ENCODE measurements at places on chromosomes 2 and 18. TPM values are rescaled to one million over a fixed set of nuclear protein-coding genes. Genes with fewer than 3 reads are reported as not detected.
A peak's percentile ranks its signal among the peaks of the same experiment; 100 is the strongest.

- no peak for DNase-seq
Measured at GRCh38 chr2:70477441-70477844, 76.2 kb downstream of the TGFA start.

- DNase-seq = no peak
Measured at GRCh38 chr2:175585496-175585895, 404.0 kb upstream of the ATP5MC3 start.

DNA sequence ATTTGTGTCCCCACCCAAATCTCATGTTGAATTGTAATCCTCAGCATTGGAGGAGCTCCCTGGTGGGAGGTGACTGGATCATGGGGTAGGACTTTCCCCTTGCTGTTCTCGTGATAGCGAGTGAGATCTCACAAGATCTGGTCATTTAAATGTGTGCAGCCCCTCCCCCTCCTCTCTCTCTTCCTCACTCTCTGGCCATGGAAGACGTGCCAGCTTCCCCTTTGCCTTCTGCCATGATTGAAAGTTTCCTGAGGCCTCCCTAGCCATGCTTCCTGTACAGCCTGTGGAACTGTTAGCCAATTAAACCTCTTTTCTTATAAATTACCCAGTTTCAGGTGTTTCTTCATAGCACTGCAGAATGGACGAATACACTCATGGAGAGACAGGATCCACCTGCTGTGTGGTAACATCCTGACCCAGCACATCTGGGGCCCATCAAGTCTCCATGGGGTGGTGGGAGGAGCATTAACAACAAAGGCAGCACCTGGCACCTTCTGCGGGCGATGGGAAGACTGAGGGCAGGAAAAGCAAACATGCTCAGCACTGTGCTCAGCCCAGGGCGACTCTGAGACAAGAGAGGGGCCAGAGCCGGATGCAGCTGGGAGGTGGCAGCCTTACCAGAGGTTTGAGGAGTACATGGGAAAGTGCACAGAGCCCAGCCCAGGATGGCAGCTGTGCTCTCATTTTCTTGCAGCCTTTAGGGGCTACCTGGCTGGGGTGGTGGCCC is 16.2 kb upstream of the ALPP start:
- DNase-seq = no peak

GRCh38 chr2:60555783-60556139 is 2.3 kb upstream of the BCL11A start:
- no peak for DNase-seq

- DNase-seq = peak; percentile 33
Measured at GRCh38 chr2:52810460-52810859, 957.1 kb upstream of the CHAC2 start.

DNA sequence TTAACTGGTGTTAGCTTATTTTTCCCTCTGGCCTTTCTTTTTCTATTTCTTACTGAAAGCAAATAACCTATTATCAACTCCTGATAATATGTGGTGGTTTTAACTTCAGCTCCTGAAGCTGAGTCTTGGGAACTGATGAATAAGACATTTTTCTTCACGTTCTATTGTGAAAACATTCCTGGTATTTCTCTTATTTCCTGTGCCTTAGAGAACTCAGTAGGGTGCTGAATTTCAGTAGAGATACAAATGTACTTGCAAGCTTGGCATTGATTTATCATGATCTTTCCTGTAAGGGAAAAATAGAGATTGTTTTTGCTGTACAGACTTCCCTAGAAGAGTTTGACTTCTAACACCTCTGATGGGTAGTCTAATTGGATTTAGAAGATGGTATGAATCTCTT is 52.8 kb upstream of the DCC start:
- no peak for DNase-seq

DNA sequence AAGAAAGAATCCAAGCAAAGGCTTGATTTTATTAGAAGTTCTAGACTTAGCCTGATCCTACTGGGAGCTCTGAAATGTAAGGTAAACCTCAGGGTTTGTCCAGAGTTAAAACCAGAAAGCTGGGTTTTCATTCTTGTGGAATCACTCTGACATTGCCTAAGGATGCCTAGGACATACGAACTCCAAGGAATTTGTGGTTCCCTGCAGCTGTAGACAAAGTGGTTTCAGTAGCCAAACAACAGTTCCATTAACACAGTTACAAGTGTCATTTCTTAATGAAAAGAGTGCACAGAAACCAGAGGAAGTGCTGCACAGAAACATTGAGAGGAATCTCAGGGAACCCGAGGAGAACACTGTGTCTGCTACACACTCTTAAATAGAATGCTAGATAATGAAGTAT is 221.4 kb upstream of the ST6GAL2 start:
- DNase-seq = no peak

DNA sequence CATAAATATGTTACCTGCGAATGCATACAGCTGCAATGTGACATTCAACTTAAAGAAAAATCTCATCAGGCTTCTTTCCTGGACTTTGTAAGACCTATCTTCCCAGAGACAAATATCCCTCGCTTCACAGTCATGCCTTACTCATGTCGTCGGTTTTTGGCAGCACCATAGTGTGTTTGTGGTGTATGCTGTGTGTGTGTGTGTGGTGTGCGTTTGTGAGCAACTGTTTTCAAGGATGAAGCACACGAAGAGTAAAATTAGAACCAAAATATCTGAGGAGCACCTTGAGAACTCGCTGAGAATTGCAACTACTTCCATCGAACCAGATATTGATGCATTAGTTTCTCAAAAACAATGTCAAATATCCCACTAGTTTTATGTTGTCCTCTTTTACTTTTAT is 56.9 kb downstream of the ASB1 start:
- DNase-seq = no peak

- no peak for DNase-seq
Measured at GRCh38 chr18:59481436-59481835, 122.4 kb upstream of the LMAN1 start.

DNA sequence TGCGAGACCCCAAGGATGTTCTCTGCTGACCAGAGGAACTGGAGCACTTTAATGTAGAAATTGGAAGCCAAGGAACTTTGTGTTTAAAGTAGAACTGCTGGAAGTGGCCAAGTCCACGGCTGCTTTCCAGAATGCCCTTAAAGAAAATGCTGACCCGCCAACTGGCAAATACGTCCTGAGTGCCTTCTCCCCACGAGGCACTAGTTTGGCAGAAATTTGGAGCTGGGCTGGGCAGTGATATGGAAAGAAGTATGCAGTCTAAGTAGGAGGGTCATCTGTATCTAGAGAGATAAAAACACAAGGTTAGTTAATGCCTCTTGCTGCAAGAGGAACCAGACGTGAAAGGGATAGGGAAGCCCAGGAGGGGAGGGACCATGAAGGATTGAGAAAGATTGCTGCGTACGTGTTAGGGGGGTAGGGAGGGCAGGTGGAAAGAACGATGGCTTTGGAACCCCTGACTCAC is 59.3 kb upstream of the RFX8 start:
- DNase-seq = no peak

GRCh38 chr2:1972422-1972821 is 228.1 kb upstream of the PXDN start:
- peak; percentile 50 for DNase-seq

GRCh38 chr18:73684647-73685046 is 463.0 kb downstream of the FBXO15 start:
- peak; percentile 83 for DNase-seq

DNA sequence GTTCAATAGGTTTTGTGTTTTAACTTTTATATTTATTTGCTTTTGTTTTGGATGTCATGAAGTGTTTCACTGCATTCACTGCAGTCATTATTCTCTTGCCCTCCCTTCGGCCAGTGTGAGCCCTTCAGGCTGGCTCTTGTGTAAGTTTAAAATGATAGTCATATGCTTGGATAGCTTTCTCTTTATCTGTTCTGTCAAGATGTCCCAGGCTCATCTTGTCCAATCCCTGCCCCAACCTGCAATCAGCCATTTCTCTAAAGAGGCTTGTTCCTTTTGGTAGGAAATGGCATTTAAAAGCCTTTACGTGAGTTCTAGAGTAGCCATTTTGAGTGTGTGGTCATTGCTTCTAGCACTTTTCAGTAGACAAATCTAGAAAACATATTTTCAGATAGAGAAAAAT is 238.0 kb upstream of the SLC39A10 start:
- DNase-seq = no peak

GRCh38 chr2:235911125-235911524 is 257.1 kb downstream of the GBX2 start:
- DNase-seq = no peak

- DNase-seq = no peak
Measured at GRCh38 chr18:60022671-60023276, 123.0 kb downstream of the PMAIP1 start.

GRCh38 chr2:157699806-157700205 is 71.1 kb upstream of the ACVR1C start:
- no peak for DNase-seq

DNA sequence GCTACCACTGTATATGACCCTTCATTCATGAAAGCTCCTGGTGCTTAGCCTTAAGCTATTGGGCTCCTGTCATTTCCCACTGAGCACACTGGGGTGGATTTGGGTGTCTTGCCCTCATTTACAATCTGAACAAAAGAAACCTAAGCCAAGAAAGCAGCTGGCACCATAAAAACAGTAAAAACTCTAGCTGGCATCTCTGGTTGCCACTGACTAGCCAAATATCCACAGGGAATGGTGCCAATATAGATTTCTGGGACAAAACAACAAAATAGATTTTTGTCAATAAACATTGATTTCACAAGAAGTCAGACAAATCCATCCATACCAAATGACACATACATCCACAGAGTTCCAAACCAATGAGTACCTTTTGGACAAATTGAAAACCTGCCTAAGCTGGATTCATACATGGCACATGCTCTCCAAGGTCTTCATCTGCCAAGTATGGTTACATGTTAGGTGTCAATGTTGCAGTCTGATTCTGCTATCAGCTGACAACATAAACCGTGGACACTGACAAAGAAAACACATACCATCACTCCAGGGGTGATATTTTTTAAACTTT is 1081.5 kb upstream of the ZEB2 start:
- DNase-seq = peak; percentile 30

Gene CLEC4F
- total RNA-seq = not detected

Gene PAX3
- not detected for total RNA-seq

Gene C1GALT1C1L
- total RNA-seq = not detected

Gene ACVR1
- 17.1 TPM for total RNA-seq

Gene RNF152
- total RNA-seq = 31.9 TPM

Gene NLRC4
- 0.53 TPM for total RNA-seq

Gene ATP6V1B1
- not detected for total RNA-seq

Gene CHRNA1
- not detected for total RNA-seq

Gene LHCGR
- not detected for total RNA-seq

Gene PLGLB1
- total RNA-seq = 0.26 TPM

Gene OSR1
- 1.7 TPM for total RNA-seq

Measured in bronchial epithelial cell (primary cell).